Adrenal gland (tissue), 19 donors: ENCODE measurements at places on chromosomes 2 and 18. TPM values are rescaled to one million over a fixed set of nuclear protein-coding genes. Genes with fewer than 3 reads are reported as not detected.
A peak's percentile ranks its signal among the peaks of the same experiment; 100 is the strongest.

- peak overlapping the region; percentile 72 for H3K27ac ChIP-seq
- no peaks in the 10 kb centered on the region for H3K27me3 ChIP-seq
- H3K4me1 ChIP-seq, result no peaks in the 10 kb centered on the region
- H3K4me3 ChIP-seq, result no peak overlapping the region
- peaks cover 7% of the 10 kb centered on the region for H3K36me3 ChIP-seq
- no peak for DNase-seq
Observed at GRCh38 chr2:152613235-152613634, 104.0 kb downstream of the PRPF40A start.

DNA sequence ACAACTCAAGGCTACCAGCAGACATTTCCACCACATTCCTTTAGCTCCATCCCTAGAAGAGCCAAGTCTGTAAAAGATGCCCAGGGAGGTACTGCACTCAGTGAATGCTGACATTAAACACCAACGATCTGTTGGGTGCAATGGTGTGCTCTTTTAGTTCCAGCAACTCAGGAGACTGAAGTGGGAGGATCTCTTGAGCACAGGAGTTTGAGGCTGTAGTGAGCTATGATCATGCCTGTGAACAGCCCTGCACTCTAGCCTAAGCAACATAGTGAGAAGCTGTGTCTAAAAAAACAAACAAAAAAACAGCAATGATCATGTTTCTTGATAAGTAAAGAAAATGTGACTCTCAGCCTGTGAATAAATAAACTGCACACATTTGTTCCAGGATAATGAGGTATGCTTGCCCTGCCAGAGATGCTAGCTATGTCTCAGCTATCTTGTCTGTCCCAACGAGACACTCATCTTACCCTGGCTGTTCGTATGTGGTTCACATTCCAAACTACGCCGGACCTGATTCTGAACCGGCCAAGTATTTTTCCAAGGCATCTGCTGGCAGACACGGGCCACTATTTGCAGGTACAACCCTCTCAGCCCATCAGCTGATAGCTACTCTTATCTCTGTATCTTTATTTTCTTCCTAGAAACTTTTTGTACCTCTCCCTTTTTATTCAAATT, 21.8 kb downstream of the TMEM182 start:
- no peak overlapping the region for H3K27ac ChIP-seq
- H3K4me3 ChIP-seq, result no peak overlapping the region
- no peaks in the 10 kb centered on the region for H3K4me1 ChIP-seq
- no peaks in the 10 kb centered on the region for H3K27me3 ChIP-seq
- no peaks in the 10 kb centered on the region for H3K36me3 ChIP-seq

- H3K27me3 ChIP-seq, result no peaks in the 10 kb centered on the region
- DNase-seq, result no peak
- H3K4me3 ChIP-seq, result no peak overlapping the region
- H3K27ac ChIP-seq, result no peak overlapping the region
Observed at GRCh38 chr2:25222477-25223121, 54.2 kb upstream of the POMC start.

TEX44 gene
- not detected for polyA plus RNA-seq

DNA sequence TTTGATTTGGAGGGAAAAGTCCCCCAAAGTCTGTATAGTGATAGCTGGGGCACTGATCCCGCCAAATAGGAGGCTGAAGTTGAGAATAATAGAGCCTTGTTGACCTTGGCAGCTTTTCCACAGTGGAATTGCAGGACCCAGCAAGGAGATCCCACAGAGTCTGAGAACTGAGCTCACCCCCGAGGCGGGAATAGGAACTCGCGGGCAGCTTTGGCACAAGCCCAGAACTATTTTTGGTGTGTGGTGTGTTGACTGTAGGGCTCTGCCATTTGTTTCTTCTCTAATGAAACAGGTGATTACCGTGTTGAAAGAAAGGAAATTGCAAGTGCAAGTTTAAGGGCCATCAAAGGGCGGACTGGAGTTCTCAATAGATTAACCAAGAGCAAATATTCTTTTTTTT, 34.0 kb downstream of the SH3RF3 start:
- H3K4me1 ChIP-seq, result peaks cover 42% of the 10 kb centered on the region
- H3K27me3 ChIP-seq, result no peaks in the 10 kb centered on the region
- H3K4me3 ChIP-seq, result no peak overlapping the region
- H3K36me3 ChIP-seq, result no peaks in the 10 kb centered on the region
- peak; percentile 59 for DNase-seq
- H3K27ac ChIP-seq, result no peak overlapping the region

FIGN gene
- polyA plus RNA-seq, result 1.7 TPM

DNA sequence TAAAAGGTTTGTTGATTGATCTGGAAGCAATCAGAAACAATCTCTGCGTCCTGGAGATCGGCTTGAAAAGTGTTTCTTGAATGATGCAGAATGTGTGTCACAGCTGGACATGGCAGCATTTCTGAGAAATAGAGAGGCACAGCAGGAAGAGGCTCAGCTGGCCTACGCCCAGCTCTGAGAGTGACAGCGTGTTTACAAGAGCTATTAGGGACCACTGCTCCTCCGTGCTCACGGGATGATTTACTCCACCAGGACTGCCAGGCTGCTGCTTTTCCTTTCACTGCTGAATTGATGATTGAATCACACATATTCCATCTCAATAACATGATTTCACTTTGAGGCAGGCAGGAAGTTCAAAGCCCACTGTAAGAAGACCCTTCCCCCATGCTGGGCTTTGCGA, 62.8 kb downstream of the GALNT14 start:
- H3K36me3 ChIP-seq, result no peaks in the 10 kb centered on the region
- H3K27ac ChIP-seq, result no peak overlapping the region
- H3K4me1 ChIP-seq, result no peaks in the 10 kb centered on the region
- no peak overlapping the region for H3K4me3 ChIP-seq

DNA sequence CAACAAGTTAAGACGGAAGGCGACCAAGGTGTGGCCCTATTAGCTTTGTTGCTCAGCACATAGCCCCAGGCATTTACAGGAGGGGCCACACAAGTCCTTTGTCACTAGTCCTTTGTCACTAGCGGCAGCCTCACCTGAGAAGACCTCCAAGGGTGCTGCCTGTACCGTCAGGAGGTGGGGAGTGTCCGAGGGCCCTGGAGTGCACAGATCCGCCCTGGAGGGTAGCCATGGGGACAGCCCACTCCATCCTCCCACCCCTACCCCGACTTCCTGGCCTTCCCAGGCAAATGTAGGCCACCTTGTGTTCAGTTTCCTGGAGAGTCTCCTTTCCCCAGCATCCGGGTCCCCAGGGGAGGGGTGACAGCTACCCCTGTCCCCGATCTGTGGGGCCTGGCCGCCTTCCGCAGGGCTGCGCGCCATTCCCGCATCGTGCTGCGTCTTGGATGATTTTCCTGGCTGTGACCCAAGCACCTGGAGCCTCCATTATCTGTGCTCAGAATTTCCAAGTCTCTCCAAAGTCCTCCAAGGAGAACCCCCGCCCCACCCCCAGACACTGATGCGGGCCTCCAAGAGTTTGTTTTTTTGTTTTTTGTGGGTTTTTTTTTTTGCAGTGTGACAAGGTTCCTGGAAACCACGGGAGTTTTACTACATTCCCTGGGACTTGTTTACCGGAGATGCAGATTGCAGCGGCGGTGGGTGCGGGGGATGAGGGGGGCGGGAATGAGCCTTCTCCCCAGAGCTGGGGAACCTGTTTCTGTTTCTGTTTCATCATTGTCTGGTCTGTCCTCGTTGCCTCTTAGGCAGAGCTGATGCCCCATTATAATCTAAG, 28.6 kb downstream of the TEX44 start:
- peak overlapping the region; percentile 25 for H3K27ac ChIP-seq
- DNase-seq, result no peak
- no peaks in the 10 kb centered on the region for H3K36me3 ChIP-seq
- peaks cover 4% of the 10 kb centered on the region for H3K4me1 ChIP-seq
- H3K4me3 ChIP-seq, result no peak overlapping the region

DNA sequence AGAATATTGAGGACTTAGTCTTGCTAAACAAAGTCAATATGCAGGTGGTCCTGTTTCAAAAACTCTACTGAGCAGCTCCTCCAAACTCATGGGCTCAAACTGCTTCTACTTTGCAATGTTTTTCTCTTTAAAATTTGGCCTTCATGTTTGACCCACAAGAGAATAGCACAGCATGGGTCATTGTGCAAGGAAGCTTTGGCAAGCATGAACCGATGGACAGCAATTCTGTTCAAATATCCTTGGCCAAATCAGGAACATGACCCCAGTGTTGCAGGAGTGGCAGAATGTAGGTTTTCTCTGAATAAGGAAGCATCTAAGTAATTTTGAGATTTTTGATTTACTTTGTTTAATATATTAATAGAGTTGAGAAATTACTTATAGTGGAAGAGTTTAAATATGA, 477.9 kb downstream of the KCNJ3 start:
- no peak overlapping the region for H3K4me3 ChIP-seq
- no peaks in the 10 kb centered on the region for H3K4me1 ChIP-seq
- no peak for DNase-seq
- no peaks in the 10 kb centered on the region for H3K36me3 ChIP-seq
- no peak overlapping the region for H3K27ac ChIP-seq

PROM2 gene
- 1.7 TPM for polyA plus RNA-seq

DNA sequence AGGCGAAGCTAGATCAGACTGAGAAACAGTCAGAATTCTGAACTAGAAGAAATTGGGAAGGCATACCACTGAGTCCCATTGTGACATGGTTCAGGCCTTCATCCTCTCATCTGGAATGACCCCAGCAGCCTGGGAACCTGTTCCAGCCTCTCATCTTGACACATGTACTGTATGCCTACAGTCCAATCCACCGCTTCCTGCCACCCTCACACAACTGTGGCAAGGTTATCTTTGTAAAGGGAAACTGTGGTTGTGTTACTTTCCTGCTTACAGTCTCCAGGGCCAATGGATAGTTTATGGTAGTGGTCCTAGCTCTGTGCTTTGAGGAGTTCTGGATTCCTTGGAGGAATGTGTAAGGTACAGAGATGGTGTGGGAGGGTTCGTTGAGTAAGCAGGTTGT, 296.9 kb upstream of the TRIB2 start:
- no peaks in the 10 kb centered on the region for H3K4me1 ChIP-seq
- H3K27ac ChIP-seq, result no peak overlapping the region
- H3K4me3 ChIP-seq, result no peak overlapping the region

STPG4 gene
- polyA plus RNA-seq, result not detected

DNA sequence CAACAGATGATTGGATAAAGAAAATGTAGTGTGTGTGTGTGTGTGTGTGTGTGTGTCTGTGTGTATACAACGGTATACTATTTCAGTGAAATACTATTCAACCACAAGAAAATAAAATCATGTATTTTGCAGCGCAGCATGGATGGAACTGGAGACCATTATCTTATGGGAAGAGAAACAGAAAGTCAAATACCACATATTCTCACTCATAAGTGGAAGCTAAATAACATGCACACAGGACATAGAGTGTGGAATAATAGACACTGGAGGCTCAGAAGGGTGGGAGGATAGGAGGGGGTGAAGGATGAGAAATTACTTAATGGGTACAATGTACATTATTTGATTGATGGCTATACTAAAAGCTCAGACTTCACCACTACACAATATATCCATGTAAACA, 609.1 kb upstream of the SLC39A10 start:
- no peak overlapping the region for H3K4me3 ChIP-seq
- H3K27ac ChIP-seq, result no peak overlapping the region
- H3K27me3 ChIP-seq, result no peaks in the 10 kb centered on the region
- no peaks in the 10 kb centered on the region for H3K4me1 ChIP-seq
- DNase-seq, result no peak

- no peak for DNase-seq
- no peaks in the 10 kb centered on the region for H3K4me1 ChIP-seq
- H3K27me3 ChIP-seq, result no peaks in the 10 kb centered on the region
- no peaks in the 10 kb centered on the region for H3K36me3 ChIP-seq
- no peak overlapping the region for H3K27ac ChIP-seq
- no peak overlapping the region for H3K4me3 ChIP-seq
Observed at GRCh38 chr18:75818383-75818782, 390.9 kb upstream of the SMIM21 start.

SPOPL gene
- 11.0 TPM for polyA plus RNA-seq

- H3K36me3 ChIP-seq, result no peaks in the 10 kb centered on the region
- no peaks in the 10 kb centered on the region for H3K4me1 ChIP-seq
- H3K4me3 ChIP-seq, result no peak overlapping the region
- DNase-seq, result no peak
Observed at GRCh38 chr2:221125691-221126090, 446.4 kb downstream of the EPHA4 start.

DNA sequence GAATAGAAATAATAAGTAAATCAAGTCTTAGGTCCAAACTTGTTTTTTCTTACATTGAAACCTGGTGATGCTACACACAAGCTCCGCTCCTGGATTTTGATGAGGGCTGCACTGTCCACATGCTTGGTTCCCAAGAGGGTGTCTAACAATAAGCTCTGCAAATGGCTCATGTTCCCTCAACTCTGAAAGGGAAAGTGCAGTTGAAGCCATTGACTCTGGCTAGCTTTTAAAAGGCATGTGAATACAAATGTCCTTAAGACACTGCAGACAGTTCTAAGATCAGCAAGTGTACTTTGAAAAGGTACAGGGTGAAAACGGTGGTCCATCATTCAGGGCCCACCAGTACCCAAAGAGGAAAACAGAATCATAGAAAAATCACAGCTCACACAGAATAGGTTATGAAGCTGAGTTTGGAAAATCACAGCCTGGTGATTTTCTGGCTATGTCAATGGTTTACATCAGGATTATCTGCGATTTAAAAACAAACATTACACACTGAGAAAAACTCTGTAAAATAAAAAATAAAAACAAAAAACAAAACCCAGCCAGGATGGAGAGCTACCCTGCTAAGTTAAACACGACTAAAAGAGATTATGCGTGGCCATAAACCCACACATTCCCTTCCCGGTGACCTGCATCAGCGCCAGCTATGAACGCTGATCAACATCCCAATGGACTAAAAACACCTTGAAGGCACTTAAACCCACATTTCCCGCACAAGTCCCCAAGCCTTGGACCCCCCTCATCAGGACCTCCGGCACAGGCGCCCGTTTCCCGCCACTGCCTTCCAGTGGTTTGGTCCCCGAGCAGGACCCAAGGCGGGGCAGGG, 554 bp downstream of the PFN4 start:
- DNase-seq, result no peak
- peaks cover 5% of the 10 kb centered on the region for H3K4me1 ChIP-seq
- H3K27me3 ChIP-seq, result no peaks in the 10 kb centered on the region
- peak overlapping the region; percentile 87 for H3K4me3 ChIP-seq

UPP2 gene
- polyA plus RNA-seq, result 0.07 TPM

XDH gene
- polyA plus RNA-seq, result not detected

GRCh38 chr18:36281936-36282335, 15.6 kb upstream of the FHOD3 start:
- H3K4me1 ChIP-seq, result peaks cover 5% of the 10 kb centered on the region
- no peak for DNase-seq
- no peaks in the 10 kb centered on the region for H3K36me3 ChIP-seq
- no peak overlapping the region for H3K27ac ChIP-seq

DNA sequence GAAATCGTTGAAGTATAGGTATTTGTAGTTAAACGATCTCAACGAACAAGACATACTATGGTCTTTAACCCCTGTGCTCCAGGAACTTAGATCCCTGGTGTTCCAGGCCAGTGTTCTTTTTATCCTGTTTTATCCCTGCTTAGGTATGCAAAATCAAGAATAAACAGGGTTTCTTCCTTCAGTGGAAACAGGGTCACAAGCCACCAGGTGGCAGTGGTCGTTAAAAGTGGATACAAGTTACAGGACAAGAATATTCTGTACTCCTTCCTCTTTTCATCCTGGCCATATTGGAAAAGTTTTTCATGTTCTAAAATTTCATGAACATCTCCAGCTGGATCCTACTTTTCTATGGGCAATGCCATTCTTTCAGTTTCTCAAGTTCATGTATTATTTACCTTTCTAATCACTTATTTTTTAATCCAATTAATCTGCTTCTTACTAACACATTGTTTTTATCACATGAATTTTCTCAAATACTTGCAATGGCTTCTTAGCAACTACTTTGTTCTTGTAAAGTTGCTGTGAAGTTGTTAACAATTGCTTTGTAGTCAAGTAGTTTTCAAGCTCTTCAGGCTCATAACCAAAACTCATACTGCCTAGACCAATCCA, 16.4 kb upstream of the HNMT start:
- H3K27me3 ChIP-seq, result no peaks in the 10 kb centered on the region
- H3K4me1 ChIP-seq, result no peaks in the 10 kb centered on the region
- DNase-seq, result peak; percentile 94
- H3K36me3 ChIP-seq, result no peaks in the 10 kb centered on the region

TMEM185B gene
- polyA plus RNA-seq, result 5.2 TPM
